ENCODE measurements at places on chromosomes 7 and 10. TPM values are rescaled to one million over a fixed set of nuclear protein-coding genes. Genes with fewer than 3 reads are reported as not detected.
A peak's percentile ranks its signal among the peaks of the same experiment; 100 is the strongest.

DNA sequence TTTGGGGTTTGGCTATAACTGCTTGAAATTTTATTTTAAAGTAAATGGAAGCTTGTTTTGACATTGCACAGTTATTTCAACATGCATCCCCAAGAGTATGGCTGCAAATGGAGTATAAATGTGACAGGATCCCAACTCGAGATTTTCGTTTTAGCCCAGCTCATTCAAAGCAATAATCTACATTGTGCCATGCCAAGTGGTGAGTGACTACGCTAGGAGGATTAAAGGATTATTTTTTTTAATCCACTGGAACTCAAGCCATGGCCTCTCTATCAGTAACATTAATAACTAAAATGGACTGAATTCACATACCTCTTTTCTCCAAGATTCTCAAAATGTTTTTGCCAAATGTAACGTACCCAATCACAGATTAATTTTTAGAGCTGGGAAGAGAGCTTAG, 60.6 kb upstream of the AUTS2 start:
- DNase-seq, result no peak

DNA sequence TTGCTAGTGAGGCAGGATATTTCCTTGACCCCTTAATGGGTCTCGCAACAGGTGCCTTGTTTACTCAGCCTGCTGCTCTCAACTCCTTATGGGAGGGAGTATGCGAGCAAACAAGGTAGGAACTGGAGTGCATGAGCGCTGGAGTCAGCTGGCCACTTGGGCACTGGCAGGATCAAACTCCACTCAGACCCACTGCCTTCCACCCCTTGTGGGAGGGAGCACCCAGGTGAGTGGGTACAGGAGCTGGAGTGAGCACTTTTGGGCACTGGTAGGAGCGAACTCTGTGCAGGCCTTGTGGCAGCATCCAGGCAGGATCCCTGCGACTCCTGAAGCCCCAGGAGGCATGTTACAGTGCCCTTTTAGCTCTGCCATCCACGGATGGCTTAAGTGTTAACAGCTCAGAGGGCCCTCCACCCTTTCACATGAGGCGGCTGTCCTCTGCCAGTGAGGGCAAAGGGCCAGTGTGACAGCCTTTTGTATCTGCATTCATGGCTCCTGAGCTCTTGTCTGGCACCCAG, 123.2 kb downstream of the ST7 start:
- DNase-seq, result no peak

- DNase-seq, result no peak
These were observed 544.6 kb upstream of the PHF14 start for GRCh38 chr7:10429031-10429430.

- peak; percentile 81 for DNase-seq
These were observed at the start of gene KCNH2 for GRCh38 chr7:150978126-150978789. TSS of gene KCNH2 (minus strand) at chr7:150978321. CDS start at chr7:150977913, 408 bp downstream.

Gene AKAP9
- total RNA-seq, result 90.1 TPM

Gene KIF11
- total RNA-seq, result 12.3 TPM

DNA sequence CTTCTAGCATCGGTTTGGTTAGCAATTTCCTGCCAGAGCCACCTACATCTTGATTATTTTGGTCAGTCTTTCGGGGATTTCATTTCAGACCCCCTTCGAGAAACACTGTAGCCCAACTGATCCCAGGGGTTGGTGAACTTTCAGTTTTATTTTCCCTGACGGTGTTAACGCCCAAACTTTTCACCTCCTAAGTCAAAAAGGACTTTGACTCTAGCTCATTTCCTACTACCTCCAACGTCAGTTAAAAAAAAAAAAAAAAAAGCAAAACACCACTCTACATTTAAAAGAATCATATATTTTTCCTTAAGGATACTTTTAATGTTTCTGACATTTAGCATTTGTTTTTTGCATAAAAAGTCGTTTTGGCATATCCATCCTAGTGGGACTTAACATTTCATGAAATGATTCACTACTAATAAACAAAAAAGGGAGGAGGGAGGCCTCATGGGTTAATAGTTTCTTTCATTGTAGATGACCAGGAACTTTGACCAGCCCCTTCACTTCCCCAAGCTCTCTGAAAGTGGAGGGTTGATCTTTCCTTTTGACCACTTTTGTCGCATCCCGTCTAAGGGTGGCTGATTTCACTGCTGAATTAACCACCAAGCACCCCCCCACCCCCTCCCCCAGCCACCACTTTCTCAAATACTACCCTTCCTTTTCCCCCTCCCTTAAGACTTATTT, 764 bp upstream of the TCF7L2 start:
- DNase-seq, result peak; percentile 51

DNA sequence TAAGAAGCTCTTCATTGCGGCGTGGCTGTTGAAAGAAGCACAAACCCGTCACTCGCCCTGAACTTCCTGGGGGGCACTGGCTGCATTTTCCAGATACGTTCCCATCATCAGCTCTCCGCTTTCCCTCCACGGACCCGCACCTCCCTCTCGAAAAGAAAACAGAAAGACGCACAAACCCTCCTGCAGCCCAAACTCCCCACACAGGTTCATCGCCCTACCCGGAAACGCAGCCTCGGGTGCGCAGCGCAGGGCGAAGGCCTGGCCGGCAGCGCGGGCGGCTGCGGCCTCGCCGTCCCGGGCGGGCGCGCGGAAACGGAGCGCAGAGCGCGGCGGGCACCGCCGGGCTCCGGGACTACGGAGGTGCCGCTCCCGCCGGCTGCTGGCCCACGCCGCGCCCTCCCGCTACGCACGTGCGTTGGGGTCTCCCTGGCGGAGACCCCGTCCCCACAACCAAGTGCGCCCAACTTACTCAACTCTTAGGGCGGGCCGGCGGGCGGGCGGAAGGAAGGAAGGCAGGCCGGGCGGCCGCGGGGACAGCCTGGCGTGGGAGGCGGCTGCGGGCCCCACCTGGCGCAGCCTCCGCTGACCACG, 822 bp downstream of the ZNF800 start:
- DNase-seq, result peak; percentile 15

DNA sequence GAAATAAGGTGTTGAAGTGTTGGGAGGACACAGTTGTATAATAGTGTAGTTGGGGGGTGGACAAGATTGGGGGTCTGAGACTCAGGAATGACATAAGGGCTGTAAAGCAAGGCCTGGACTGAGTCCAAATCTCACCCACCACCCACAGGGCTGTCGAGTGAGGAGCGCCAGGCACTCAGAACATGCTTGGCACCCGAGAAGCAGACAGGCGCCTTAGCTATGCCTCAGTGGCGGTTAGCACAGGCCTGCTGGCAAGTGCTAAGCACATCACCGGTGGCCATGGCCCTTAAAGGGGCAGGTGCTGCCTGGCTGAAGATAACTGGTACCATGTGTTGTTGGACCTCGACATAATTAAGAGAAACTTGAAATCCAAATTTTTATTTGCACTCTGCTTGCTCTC, 90.7 kb downstream of the COL13A1 start:
- no peak for DNase-seq

- DNase-seq, result peak; percentile 5
These were observed 72.4 kb upstream of the SP4 start for GRCh38 chr7:21355406-21355874.

DNA sequence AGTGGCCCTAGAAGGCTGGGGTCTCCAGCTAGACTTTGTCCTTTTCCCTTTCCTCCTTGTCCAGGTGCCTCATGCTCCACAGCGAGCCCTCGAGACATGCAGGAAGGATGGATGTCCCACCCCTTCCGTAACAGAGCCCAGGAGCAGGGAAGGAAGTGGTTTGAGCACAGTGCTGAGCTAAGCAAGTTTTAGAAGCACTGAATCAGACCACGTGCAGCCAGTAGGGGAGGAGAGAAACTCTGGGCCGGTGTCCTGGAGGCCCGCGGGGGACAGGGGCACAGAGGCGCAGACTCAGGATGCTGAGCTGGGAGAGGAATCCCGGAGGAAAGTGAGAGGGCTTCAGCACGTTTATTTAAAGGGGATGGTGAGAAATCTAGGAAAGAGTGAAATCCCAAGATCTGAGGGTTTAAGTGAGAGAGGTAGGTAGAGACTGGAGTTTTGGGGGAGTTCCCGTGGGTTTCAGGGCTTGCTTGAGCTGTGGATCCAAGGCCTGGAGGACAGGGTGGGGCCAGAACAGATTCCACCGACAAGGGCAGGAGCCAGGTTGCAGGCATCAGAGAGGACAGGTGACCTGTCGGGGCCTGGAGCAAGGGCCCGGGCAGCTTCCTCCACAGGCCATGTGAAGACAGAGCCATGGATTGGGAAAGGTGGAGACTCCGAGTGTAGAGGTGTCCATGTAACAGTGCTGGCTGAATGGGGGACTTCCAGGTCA, 4.4 kb upstream of the IRF5 start:
- peak; percentile 80 for DNase-seq

Gene NPSR1
- 0.31 TPM for total RNA-seq

- peak; percentile 40 for DNase-seq
These were observed 5.2 kb upstream of the HTR7 start for GRCh38 chr10:90862908-90863514.

DNA sequence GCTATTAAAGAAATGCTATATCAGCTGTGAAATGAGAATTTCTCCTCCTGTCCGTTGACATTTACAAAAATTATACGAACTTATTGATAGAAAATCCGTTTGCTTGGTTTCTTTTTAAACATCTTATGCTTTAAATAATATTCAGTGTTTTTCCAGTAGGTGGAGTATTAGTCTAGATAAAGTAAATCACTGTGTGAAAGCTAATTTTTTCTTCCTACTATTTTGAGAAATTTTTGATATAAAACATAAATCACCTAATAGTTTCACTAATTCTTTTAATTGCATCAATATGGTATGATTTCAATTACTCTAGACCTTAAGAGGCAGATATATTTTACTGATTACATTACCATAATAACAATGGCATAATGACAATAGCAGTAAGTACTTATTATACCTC, 335.2 kb upstream of the C7orf33 start:
- DNase-seq, result no peak

DNA sequence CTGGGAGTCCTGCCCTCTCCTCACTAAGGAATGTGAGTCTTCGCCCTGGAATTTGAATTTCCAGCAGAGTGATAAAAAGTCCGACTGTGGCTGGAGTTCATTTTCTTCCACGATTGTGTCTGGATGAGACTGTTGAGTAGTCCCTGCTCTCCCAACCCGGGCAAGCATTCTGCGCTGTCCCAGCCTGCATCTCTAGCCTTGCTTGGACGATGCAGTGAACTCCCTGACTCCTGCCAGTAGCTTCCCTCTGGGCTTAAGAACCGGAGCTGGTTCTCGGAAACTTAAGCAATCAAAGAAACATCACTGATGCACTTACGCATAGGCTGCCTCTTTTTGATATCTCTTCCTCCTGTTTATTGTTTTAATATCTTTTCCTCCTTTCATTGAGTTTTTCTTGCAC, 116.0 kb upstream of the FZD8 start:
- peak; percentile 98 for DNase-seq

DNA sequence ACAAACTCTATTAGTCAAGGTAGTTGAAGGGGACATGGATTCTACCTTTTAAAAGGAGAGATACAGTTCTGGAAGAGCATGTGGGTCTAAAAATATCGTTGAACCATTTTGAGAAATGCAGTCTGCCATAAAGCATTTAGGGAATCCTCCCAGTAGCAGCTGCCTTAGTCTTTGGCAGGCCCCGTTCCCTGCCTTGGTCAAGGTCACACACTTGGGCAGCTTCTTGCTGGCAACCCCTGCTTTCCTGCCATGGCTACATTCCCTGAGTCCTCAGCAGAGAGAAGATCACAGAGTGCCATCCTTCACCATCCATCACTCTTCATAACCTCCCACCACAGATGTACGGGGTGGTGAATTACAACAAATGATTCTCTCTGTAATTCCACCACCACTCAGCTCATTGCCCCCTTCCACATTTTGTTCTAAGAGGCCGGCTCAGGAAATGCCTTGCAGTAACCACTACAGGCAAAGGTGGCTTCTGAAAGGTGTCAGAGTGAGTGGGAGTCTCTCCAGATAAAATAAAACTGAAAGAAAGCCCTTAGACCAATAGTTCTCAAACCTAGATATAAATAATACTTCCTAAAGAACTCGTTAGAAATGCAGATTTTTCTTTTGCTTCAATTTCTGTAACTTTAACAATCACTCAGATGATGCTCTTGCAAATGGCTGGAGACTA, 121.4 kb upstream of the STK17A start:
- peak; percentile 72 for DNase-seq

DNA sequence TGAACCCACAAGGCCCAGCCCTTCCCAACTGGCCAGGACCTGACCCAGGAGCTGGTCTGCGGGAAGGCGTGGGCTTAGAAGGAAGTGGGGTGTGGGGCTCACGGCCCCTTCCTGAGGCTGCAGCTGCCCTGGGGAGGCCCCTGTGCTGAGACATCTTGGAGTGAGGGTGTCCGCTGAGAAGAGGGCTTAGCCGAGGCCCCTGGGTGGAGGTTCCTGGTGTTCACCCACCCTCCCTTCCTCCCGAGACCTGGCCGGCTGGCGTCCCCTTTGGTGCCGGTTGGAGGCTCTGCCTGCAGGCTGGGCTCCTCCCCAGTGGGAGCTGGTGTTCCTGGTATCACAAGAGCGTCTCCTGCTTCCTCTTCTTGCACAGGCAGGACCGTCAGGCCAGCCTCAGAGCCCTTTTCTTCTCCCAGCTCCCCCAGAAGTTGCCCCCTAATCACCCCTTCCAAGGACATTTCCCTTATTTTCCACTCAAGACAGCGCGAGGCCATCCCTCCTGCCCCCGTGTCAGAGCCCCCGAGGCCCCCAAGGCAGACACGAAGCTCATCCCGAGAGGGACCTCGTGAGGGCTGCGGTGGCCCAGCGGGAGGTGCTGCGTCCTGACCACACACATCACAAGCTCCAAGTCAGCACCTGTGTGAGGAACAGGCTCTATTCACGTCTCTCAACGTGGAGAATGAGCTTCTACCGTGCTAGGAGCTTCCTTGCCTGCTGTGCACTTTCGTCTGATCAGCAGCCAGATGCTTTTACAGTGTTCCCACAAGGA, 25.1 kb upstream of the FAM20C start:
- no peak for DNase-seq

Gene KIAA1217
- 18.8 TPM for total RNA-seq

GRCh38 chr10:809671-810350, 120.3 kb upstream of the DIP2C start:
- DNase-seq, result no peak

- peak; percentile 76 for DNase-seq
These were observed 143.8 kb downstream of the TEX36 start for GRCh38 chr10:125538947-125539731.

Gene PNLIPRP1
- not detected for total RNA-seq

- no peak for DNase-seq
These were observed 33.5 kb downstream of the MRC1 start for GRCh38 chr10:17842641-17843040.

Gene CABCOCO1
- total RNA-seq, result 0.13 TPM

DNA sequence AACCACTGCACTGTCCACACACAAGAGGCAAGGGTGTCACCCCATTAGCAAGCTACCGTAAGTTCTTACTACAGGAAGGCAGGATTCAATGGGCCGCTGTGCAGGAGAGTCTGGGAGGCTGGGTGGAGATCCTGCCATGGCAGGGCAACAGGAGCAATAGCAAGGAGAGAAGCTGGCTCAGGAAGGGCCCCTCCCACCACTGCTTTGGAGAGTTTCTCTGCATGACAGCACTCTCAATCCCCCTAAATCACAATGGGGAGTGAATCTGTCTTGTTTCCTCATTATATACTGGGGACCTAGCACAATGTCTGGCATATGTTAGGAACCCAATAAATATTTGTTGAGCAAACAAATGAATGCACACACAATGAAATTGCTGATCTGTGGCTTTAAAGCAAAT, 83.2 kb upstream of the SFMBT2 start:
- DNase-seq, result no peak
